ENCODE measurements at places on chromosomes 11 and 22. TPM values are rescaled to one million over a fixed set of nuclear protein-coding genes. Genes with fewer than 3 reads are reported as not detected.

Gene MPZL3
- total RNA-seq = 0.33 TPM

Gene SYCE3
- total RNA-seq = not detected

Gene ARHGAP42
- 8.7 TPM for total RNA-seq

Gene SGSM1
- total RNA-seq = not detected

Gene ZNHIT2
- 13.2 TPM for total RNA-seq

Gene NELL1
- not detected for total RNA-seq

Gene PGR
- total RNA-seq = 2.0 TPM
